ENCODE measurements at places on chromosomes 6 and 20.

DNA sequence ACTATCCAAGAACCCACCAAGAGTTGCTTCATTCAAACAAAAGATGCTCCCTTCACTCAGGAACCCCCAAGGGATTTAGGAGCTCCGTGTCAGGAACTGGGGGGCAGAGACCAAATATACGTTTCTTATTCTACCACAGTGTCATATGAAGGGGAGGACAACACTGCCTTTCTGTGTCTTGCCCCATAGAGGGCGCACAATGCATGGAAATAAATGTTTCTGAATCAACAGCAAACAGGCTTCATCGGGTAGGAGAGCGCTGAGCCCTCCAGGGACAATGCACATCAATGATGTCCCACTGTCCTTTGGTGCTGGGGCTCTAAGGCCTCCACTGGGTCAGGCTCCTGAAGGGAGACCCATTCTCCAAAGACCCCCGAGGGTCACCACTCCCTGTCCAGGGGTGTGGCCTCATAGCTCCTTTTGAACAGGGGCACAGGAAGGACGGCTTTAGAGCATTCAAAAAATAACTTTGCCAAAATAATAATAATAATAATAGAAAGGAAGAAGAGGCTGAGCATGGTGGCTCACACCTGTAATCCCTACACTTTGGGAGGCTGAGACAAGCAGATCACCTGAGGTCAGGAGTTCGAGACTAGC is 31.1 kb downstream of the PLG start:
- no peak for DNase-seq

DNA sequence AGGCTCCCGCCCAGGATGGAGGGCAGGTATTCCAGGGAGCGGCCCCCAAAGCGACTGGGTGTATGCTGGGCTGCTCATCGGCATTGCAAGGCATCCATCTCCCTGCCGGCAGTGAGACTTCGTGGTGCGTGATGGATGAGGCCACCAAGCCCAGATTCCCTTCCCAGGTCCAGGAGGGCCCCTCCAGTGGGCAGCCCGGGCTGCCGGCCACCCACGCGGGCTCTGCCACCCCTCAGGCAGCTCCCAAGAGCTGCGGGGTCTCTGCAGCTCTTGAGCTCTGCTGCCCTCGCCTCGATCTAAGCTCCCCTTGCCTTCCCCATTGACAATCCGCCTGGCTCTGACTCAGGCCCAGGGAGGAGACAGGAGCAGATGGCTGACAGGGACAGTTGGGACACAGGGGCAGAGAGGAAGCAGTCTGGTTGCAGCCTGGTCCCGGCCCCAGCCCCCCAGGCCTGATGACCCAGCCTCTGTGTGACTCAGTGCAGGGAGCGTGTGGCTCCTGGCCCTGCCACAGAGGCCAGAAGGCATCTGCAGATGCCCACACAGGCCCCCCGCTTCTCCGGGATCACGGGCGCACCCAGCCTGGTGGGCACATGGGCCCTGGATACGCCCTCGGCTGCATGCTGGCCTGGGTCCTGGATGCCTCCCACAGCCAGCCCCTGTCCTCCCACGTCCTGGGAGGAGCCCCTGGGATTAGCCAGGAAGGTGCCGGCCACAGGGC is 33.0 kb downstream of the SLCO4A1 start:
- DNase-seq: peak; percentile 69

DNA sequence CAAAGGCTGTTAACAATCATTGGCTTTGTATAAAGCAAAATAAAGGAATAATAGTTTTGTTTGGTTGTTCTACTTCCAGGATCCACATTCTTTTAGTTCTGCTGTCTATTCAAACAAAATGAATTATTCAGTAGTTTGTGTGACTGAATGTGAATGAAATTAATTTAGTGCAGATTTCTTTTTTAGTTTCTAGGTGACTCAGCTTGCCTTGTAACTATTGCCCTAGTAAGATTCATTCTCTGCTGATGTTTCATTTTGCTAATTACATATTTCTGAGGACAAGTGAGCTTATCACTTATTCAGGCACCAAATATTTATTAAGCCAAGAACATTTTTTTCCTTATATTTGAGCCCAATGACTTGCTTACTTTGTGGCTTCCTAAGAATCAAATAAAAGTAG is 46.5 kb upstream of the RIPOR2 start:
- no peak for DNase-seq

GRCh38 chr20:7500231-7500663 is 440.0 kb downstream of the HAO1 start:
- DNase-seq: no peak

GRCh38 chr6:143592335-143592734 is 80.8 kb upstream of the FUCA2 start:
- DNase-seq: no peak

- DNase-seq: no peak
These were observed 537.4 kb upstream of the CHD6 start for GRCh38 chr20:42155586-42155985.

DNA sequence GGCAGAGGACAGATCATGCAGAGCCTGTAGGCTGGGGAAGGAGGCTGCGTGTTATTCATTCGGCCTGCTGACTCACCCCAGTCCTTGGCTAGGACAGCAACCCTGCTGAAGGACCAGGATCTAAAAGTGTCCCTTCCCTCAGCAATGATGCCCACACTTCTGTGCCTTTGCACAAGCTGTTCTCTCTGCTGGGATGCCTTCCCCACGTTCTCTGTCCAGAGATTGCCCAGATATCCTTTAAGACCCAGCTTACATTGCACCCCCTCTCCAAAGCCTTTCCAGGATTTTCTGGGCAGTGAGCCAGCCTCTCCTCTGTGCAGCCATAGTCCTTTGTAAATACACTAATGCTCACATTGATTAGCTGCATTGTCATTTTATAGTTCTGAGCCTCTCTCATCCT is 99.3 kb upstream of the CHD6 start:
- DNase-seq: no peak

Data from SIG-M5 (cell line).